Activated CD4-positive, alpha-beta T cell treated with anti-CD3 and anti-CD28 coated beads for 4 hours (primary cell): ENCODE measurements at places on chromosomes 5 and 9.

DNA sequence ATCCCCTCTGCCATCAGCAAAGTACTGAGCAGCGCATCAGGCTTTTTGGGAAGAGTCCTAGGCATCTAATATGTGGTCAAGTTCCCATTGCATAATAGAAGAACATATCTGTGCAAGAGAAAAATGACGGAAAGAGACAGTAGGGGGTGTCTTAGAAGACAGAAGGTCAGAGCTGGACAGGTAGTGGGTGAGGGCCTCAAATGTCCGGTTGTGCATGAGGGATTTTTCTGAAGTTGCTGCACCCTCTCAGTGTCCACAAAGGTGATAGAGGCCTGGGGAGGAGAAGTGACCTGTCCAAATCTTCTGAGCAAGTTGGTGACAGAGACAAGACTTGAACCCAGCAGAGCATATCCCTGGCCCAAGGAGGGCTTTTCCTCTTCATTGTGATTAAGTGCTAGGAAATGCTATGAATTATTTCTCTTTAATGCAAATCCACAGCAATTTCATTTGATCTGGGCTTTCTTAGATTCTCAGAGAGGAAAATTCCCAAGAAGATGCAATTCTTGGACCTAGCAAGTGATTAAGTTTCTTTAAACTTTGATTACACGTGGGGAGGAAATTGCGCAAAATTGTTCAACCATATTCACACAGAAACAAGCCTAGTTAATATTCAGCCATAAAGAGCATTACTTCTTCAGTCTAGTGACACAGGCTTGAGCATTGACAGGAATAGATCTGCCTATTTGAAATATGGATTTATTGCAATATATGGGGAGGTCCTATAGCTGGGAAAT lies at the start of gene OR2S2:
Gene OR2S2 (minus strand): TSS at position 51 of the 734 bp plus-strand sequence. CDS start 56 bp downstream, outside the sequence.
- DNase-seq = no peak

GRCh38 chr9:92740446-92740961 lies 24.1 kb downstream of the BICD2 start:
- DNase-seq = no peak

DNA sequence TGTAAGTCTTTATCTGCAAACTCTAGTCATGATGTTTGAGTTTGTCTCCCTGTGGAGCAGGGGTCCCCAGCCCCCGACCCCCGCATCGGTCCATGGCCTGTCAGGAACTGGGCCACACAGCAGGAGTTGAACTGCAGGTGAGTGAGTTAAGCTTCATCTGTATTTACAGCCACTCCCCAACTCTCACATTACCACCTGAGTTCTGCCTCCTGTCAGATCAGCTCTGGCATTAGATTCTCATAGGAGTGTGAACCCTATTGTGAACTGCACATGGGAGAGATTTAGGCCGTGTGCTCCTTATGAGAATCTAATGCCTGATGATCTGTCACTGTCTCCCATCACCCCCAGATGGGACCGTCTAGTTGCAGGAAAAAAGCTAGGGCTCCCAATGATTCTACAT lies 7.0 kb downstream of the C9orf85 start:
- DNase-seq = no peak

- DNase-seq = no peak
Observed at GRCh38 chr5:180343110-180343830, 9.9 kb downstream of the GFPT2 start.

- no peak for DNase-seq
Observed at GRCh38 chr5:116730706-116731105, 156.1 kb upstream of the SEMA6A start.

- DNase-seq = peak; percentile 28
Observed at GRCh38 chr5:39231705-39232525, 12.6 kb upstream of the FYB1 start.

DNA sequence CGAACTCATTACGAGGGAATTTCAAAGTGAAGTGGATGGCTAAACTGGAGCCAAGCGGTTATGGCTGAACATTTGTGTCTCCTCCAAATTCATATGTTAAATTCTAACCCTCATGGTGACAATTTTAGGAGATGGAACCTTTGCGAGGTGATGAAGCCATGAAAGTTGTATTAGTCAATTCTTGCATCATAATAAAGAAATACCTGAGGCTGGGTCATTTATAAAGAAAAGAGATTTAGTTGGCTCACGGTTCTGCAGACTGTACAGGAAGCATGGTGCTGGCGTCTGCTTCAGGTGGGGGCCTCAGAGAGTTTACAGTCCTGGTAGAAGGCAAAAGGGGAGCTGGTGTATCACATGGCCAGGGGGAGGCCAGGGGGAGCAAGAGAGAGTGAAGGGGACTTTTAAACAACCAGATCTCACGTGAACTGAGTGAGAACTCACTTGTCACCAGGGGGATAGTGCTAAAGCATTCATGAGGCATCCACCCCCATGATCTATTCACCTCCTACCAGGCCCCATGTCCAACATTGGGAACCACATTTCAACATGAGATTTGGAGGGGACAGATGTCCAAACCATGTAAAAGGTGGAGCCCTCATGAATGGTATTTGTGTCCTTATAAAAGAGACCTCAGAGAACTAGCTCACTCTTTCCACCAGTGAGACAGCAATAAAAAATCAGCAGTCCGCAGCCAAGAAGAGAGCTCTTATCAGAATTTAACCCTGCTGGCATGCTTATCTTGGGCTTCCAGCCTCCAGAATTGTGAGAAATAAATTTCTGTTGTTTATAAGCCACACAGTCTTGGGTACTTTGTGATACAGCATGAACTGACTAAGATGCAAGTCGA lies 143.4 kb downstream of the MTRR start:
- no peak for DNase-seq

DNA sequence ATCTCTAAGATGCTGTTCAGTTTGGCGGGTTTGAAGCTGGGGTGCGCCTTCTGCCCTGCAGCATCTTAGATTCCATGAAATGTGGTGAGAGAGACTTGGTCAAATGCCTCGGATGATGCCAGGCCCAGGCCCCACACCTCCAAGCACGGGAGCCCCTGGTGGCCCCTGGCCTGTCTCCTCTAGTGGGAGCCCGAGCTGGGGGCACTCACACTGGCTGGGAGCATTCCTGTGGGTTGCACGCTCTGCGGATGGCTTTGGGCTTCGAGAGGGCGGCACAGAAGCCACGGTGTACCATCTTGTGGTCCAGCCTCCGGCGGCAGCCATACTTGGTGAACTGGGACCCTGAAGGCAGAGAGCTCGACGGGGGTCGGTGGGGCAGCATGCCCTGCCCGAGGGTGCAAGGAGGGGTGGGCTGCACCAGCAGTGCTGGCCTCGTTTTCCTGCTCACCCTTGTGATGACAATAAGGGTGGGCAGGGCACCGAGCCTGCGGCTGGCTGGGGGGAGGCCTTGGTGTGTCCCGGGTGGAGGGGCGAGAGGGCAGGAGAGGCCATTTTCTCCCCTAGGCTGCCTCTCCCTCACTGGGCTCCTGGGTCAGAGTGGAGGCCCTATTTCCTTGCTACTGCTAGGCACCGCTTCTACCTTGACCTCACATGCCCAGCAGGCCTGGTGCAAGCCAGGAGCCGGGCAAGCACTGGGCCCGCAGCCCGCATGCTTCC lies 65.8 kb downstream of the ZNF354C start:
- DNase-seq = no peak

DNA sequence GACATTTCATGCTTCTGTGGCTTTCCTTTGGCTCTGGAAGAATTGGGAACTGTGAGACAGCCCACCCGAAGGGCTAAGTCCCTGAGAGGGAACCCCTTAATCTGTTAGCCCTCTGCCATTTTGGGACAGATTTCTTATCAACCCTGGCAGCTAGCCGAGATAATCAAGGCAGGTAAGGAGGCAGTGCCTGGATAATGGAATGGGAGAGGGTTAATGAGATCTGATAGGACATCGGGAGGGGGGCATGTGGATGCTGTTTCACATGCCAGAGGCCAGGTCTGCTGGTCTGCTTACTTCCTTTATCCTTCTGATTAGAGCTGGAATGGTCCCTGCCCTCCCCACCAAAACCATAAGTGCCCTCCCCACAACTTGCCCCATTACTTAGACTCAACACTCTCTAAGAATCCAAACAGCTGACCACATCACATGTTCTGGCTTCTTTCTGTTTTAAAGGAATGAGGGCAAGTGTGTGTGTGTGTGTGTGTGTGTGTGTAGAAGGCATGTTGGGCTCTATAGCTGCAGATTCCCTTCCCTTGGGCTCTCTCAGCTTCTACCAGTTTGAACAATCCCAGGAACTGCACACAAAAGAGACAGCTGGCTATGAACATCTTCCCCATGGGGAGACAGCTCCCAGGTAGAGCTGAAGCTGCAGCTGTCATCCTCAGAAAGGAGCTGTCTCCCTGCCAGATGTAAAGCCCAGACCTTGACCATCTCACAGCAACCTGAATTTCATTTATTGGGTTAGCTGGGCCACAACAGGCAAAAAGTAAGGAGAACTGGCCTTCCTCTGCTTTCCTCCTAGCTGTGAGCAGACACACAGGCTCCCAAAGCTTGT lies 221.3 kb downstream of the PIK3R1 start:
- DNase-seq = no peak

- DNase-seq = no peak
Observed at GRCh38 chr5:115147052-115147451, 22.7 kb downstream of the TRIM36 start.

DNA sequence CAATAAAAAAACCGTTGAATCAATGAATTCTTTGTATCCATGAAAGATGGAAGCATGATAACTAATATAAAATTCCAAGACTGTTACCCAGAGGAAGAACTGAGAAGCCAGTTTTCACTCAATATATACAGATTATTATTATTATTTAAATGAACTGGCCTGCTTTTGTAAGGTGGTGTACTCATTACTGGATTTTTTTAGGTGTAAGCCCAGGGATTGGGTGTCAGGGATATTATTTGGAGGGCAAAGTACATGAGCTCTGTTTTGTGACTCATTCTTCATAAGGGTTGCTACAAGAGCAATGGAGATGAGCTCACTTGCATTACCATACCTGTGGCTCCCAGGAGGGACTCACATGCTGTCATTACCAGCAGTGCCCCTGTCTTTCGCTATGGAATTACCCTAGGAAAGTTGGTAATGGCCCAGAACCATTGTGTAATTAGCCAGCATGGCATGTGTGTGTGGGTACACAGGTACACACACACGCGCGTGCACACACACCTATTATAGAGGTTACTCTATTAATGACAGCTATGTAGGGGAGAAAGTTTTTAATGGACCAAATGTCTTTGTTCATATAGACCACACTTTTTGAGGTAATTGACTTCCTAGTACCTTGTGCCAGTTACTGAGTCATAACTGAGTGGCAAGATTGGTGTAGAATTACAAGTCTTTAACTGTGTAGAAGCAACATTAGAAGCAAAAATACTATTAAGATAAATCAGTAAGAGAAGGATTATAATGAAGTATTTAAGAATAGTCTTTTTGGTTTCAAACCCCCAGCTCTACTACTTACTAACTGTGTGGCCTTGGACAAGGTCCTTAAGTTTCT lies 143.4 kb downstream of the GDNF start:
- no peak for DNase-seq

DNA sequence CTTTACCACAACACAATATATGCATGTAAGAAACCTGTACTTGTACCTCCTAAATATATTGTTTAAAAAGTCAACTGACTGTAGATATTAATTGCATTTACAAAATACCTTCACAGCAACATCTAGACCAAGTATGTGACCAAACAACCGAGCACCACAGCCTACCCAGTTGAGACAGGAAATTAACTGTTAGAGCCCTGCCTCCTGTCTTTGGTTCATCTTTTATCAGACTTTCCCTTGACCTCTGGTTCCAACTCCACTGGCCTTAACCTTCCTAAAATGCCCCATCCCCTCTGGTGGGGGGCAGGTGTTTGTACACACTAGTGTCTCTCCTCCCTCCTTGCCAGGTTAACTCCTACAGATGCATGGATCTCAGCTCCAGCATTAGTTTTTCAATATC lies 155.0 kb upstream of the PANK3 start:
- DNase-seq = no peak

GRCh38 chr9:131578731-131579504 lies 33.6 kb downstream of the PRRT1B start:
- DNase-seq = peak; percentile 34

DNA sequence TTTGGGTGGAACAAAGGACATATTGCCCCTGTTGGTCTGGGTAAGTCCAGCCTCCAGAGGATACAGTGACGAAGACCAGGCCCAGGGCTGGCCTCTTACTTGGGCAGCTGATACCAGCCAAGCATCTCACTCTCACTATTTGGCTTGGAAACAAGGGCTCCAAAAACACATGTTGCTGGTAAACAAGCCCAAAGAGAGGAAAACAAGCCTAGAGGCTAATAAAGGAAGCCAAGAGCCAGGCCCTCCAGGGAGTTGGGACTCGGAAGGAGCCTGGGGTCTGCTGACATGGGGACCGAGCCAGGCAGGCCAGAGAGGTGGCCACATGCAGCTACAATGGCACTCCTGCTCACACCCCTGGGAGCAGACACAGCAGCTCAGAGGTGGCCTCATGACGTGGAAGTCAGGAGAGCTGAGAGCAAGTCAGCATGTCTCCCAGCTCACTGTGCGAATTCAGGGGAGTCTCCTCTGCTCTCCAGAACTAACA lies 5.7 kb downstream of the SPARC start:
- no peak for DNase-seq

- DNase-seq = no peak
Observed at GRCh38 chr9:113989017-113989713, 88.9 kb downstream of the AMBP start.
